CD4-positive, alpha-beta T cell (primary cell): ENCODE measurements at places on chromosomes 2 and 18. TPM values are rescaled to one million over a fixed set of nuclear protein-coding genes. Genes with fewer than 3 reads are reported as not detected.
A peak's percentile ranks its signal among the peaks of the same experiment; 100 is the strongest.

DNA sequence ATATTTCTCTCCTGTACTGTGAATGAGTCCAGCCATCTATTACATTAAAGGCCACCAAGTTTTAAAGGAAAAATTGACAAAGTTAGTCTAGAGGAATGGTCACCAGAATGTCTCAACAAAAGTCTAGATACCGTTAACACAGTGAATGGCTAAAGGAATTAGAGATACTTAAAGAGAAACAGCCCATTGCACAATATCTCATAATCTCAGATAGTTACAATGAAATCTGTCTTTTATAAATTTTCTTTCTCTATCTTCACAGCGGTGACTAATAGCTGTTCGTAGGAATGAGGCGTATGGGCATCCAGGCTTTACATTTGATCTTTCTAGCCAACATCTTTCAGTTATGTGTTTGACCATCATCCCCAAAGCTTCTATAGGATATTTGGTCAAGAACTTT, 30.6 kb downstream of the R3HDM1 start:
- no peaks in the 10 kb centered on the region for H3K4me1 ChIP-seq
- no peak overlapping the region for H3K4me3 ChIP-seq
- no peaks in the 10 kb centered on the region for H3K27me3 ChIP-seq
- H3K27ac ChIP-seq: no peak overlapping the region
- H3K36me3 ChIP-seq: no peaks in the 10 kb centered on the region

- peaks cover 78% of the 10 kb centered on the region for H3K4me1 ChIP-seq
- no peak for DNase-seq
- no peaks in the 10 kb centered on the region for H3K36me3 ChIP-seq
- peak overlapping the region; percentile 71 for H3K27ac ChIP-seq
- peak overlapping the region; percentile 74 for H3K4me3 ChIP-seq
- H3K27me3 ChIP-seq: no peaks in the 10 kb centered on the region
Measured at GRCh38 chr2:11746807-11747459, 501 bp downstream of the LPIN1 start.

GRCh38 chr18:69538849-69539248, 138.2 kb downstream of the DOK6 start:
- DNase-seq: no peak
- no peak overlapping the region for H3K27ac ChIP-seq
- no peaks in the 10 kb centered on the region for H3K36me3 ChIP-seq
- no peaks in the 10 kb centered on the region for H3K27me3 ChIP-seq

- H3K27ac ChIP-seq: no peak overlapping the region
- no peak overlapping the region for H3K4me3 ChIP-seq
- H3K4me1 ChIP-seq: no peaks in the 10 kb centered on the region
- H3K36me3 ChIP-seq: no peaks in the 10 kb centered on the region
- no peaks in the 10 kb centered on the region for H3K27me3 ChIP-seq
- DNase-seq: no peak
Measured at GRCh38 chr18:2147476-2148230, 423.7 kb downstream of the METTL4 start.

DNA sequence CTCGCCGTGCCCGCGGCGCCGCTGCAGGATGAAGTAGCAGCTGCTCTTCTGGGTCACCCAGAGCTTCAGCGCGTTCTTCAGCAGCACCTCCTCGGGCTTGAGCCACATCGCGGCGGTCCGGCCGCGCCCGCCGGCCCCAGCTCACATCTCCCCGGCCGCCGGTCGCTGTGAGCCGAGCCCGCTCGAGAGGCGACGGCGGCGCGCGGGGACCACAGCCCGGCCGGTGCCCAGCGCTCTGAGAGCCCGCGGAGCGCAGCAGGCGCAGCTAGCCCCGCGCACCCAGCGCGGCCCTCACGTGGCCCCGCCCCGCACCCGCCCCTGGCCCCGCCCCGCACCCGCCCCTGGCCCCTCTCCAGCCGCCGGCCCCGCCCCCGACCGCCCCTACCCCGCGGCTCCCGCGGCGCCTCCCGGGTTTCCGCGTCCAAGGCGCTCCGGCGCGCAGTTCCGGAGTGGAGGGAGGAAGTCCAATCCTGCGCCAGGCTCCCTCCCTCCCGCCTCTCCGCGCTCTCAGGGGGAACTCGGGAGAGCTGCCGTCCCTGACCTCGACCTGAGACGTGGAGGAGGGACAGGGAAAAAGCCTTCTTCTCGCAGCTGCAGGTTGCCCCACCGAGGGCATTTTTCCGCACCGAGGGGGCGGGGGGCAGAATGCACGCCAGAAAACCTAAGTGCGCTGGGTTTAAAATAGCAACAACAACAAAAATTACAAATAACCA, at the start of gene TBC1D8:
TSS of gene TBC1D8 (minus strand) at position 237 of the 713 bp plus-strand sequence. CDS start at position 108, 129 bp downstream.
- H3K36me3 ChIP-seq: no peaks in the 10 kb centered on the region
- peak; percentile 77 for DNase-seq
- H3K4me3 ChIP-seq: peak within 1 kb of the TSS; percentile 72
- H3K4me1 ChIP-seq: peaks cover 28% of the 10 kb centered on the region
- H3K27ac ChIP-seq: no peak within 1 kb of the TSS

- DNase-seq: no peak
- no peak overlapping the region for H3K4me3 ChIP-seq
- no peaks in the 10 kb centered on the region for H3K4me1 ChIP-seq
- H3K36me3 ChIP-seq: no peaks in the 10 kb centered on the region
- H3K27ac ChIP-seq: no peak overlapping the region
Measured at GRCh38 chr2:110667071-110667470, 10.8 kb downstream of the BUB1 start.

DNA sequence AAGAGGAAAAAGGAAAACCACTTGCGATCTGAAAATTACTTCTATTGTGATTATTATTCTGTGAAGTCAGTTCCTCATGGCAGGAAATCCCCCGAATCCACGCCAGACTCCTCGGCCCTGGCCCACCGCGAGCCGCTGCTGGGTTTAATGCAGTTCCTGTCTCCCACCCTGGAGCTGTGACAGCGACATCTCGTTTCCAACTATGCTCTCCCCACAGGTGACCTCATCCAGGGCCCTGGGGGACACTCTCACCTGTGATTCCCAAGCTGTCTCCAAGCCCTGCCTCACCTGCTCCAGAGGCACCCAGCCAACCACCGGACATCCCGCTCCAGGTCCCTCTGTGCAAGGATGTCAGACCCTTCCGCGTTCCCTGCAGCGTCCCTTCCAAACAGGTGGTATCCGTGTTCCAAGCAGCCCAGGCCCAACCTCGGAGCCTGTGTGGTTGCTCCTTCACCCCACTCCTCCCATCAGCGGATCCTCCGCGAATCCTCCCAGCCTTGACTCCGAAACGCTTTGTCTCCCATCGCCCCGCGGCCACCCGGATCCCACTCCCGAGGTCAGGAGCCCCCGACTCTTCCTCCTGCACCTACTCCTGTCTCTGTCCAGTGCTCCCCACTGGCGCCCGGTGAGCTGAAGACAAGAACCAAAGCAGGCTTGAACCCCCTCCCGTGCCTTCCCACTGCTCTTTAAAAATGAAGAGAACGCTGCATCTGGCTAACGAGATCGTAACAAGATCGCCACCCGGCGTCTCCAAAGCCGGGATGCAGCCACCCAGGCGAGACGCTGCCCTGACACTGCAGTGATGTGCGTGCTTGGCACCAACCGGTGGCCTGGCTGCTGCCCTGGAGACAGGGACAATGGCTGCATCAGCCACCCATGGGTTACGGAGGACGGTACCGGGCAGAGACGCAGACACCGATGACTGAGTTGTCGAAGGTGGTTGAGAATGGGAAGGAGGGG, 96.5 kb downstream of the NDUFA10 start:
- DNase-seq: no peak
- peaks cover 11% of the 10 kb centered on the region for H3K4me1 ChIP-seq
- no peaks in the 10 kb centered on the region for H3K27me3 ChIP-seq
- no peaks in the 10 kb centered on the region for H3K36me3 ChIP-seq

GRCh38 chr2:54955358-54956110, 94.7 kb downstream of the RTN4 start:
- DNase-seq: no peak
- no peak overlapping the region for H3K27ac ChIP-seq
- no peaks in the 10 kb centered on the region for H3K27me3 ChIP-seq
- H3K4me1 ChIP-seq: no peaks in the 10 kb centered on the region
- no peak overlapping the region for H3K4me3 ChIP-seq

DNA sequence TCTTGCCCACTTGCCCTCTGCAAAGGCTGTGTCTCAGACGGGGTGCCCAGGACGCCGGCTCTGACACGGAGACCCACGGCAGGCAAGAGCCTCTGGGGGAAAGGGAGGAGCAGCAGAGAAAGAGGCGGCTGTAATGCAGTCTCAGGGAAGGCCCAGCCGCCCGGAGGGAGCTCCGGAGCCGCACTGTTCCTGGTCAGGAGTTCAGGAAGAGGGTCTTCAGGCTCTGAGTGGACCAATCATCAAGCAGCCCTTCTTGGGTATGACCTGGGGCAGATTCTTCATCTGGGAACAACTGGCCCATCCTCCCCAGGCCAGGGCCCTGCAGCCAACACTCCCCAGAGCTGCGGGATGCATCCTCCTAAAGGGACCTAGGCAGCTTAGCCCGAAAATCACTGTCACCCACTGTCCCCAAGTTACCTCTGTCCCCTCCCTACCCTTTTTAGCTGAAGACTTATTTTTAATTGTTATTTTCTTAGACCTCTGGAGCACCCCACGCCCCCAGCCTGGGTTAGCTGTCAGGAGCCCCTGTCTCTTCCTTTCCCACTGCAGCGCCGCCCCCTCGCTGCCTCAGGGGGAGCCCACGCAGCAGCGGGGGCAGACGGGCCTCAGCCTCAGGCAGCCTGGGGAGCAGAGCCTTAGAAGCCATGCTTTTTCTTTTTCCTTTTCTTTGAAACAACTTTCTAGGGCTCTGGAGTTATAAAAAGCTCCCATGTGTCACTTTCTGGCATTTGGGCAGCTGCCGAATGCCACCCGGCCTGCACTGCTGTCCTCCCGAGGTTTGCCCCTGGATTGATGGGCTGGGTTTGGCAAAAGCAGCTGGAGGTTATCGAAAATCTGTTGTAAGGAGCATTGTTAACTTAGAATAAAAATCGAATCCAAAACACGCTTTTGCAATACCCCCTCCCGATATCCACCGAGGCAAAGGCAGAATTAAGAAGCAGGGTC, 644 bp upstream of the NEU2 start:
- H3K36me3 ChIP-seq: no peaks in the 10 kb centered on the region
- H3K4me3 ChIP-seq: no peak overlapping the region
- no peak for DNase-seq
- no peaks in the 10 kb centered on the region for H3K27me3 ChIP-seq
- no peak overlapping the region for H3K27ac ChIP-seq
- no peaks in the 10 kb centered on the region for H3K4me1 ChIP-seq

GRCh38 chr2:134248913-134249312, 5.0 kb upstream of the MGAT5 start:
- H3K4me1 ChIP-seq: peaks cover 92% of the 10 kb centered on the region
- H3K36me3 ChIP-seq: peaks cover 5% of the 10 kb centered on the region
- H3K27me3 ChIP-seq: no peaks in the 10 kb centered on the region
- no peak overlapping the region for H3K27ac ChIP-seq

- DNase-seq: no peak
- no peak overlapping the region for H3K4me3 ChIP-seq
- no peaks in the 10 kb centered on the region for H3K4me1 ChIP-seq
- H3K27ac ChIP-seq: no peak overlapping the region
- no peaks in the 10 kb centered on the region for H3K27me3 ChIP-seq
- no peaks in the 10 kb centered on the region for H3K36me3 ChIP-seq
Measured at GRCh38 chr2:46269001-46269400, 28.2 kb upstream of the EPAS1 start.

DNA sequence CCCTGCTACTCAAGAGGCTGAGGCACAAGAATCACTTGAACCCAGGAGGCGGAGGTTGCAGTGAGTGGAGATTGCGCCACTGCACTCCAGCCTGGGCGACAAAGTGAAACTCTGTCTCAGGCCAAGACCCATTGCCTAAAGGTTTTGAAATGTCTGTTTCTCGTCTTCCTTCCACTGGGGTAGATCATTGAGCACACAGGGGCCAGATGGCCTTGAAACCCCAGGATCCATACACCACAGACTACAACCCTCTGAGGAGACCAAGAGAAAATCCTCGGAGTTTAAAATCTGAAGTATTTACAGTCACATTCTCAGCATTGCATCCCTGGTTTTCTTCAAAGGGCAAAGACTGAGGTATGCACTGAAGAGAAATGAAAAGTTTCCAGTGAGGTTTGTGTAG, 7.1 kb upstream of the EPAS1 start:
- no peak overlapping the region for H3K27ac ChIP-seq
- no peak for DNase-seq
- H3K27me3 ChIP-seq: no peaks in the 10 kb centered on the region
- no peaks in the 10 kb centered on the region for H3K4me1 ChIP-seq
- no peaks in the 10 kb centered on the region for H3K36me3 ChIP-seq

DNA sequence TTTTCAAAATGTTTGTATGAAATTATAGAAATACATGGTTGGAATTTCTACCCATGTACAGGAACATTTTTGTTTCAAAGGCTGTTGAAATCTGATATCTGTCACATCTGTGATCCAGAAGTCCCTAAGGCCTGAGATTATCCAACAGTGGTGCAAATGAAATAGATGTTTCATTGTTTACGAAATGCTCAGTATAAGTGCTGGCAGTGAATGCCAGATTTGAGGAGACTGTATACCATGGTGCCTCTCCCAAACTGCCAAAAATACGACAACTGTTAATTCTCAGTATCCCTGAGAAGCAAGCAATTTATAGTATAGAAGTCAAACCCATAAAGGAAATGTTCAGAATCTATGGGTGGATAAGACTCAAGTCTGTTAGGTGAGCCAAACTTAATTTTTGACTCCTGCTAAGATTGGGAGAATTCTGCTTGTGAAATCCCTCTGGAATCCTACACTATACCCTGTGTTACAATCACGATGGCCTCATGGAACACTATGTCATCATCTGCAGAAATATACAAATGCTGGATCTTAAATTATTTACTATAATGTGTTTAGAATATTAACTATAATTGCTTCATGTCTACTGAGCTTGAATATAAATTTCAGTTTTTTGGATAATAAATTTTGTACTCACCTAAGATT, 71.2 kb upstream of the DOCK10 start:
- no peak for DNase-seq
- no peak overlapping the region for H3K4me3 ChIP-seq
- no peaks in the 10 kb centered on the region for H3K4me1 ChIP-seq
- H3K27me3 ChIP-seq: no peaks in the 10 kb centered on the region
- H3K36me3 ChIP-seq: no peaks in the 10 kb centered on the region

DNA sequence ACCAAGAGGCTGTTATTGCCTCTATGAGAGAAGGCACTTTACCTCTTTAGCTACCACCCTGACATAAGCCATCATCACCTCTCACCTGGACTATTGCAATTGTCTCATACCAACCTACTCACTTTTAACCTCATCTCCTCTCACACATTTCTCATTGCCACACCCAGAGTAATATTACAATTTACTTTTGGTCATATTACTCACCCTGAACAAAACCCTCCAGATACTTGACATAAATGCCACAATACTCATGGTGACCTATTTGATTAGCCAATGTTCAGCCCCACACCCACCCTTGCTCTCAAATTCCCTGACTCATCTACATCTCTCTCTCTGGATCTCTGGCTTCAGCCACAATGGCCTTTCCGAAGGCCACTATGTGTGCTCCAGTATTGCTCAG, 90.9 kb upstream of the CDH7 start:
- no peaks in the 10 kb centered on the region for H3K4me1 ChIP-seq
- no peak overlapping the region for H3K4me3 ChIP-seq
- no peak overlapping the region for H3K27ac ChIP-seq
- H3K36me3 ChIP-seq: no peaks in the 10 kb centered on the region
- H3K27me3 ChIP-seq: no peaks in the 10 kb centered on the region

DCDC2C gene
- not detected for total RNA-seq

POTEI gene
- total RNA-seq: not detected

CFAP53 gene
- 0.33 TPM for total RNA-seq

ASPRV1 gene
- 0.96 TPM for total RNA-seq

FKBP1B gene
- total RNA-seq: 0.47 TPM

KCNS3 gene
- not detected for total RNA-seq

NEMP2 gene
- 12.2 TPM for total RNA-seq

CCT7 gene
- 86.9 TPM for total RNA-seq

SH3BP4 gene
- total RNA-seq: 0.52 TPM

RRM2 gene
- 1.4 TPM for total RNA-seq

SMCHD1 gene
- 357 TPM for total RNA-seq

RGPD3 gene
- 0.11 TPM for total RNA-seq

GFPT1 gene
- 17.6 TPM for total RNA-seq
